ENCODE measurements at places on chromosomes 13 and 19.
A peak's percentile ranks its signal among the peaks of the same experiment; 100 is the strongest.

GRCh38 chr13:88707646-88708045 lies 1036.5 kb downstream of the SLITRK5 start:
- H3K4me1 ChIP-seq, result no peaks in the 10 kb centered on the region
- H3K27me3 ChIP-seq, result no peaks in the 10 kb centered on the region
- no peak for DNase-seq
- H3K4me3 ChIP-seq, result no peak overlapping the region

DNA sequence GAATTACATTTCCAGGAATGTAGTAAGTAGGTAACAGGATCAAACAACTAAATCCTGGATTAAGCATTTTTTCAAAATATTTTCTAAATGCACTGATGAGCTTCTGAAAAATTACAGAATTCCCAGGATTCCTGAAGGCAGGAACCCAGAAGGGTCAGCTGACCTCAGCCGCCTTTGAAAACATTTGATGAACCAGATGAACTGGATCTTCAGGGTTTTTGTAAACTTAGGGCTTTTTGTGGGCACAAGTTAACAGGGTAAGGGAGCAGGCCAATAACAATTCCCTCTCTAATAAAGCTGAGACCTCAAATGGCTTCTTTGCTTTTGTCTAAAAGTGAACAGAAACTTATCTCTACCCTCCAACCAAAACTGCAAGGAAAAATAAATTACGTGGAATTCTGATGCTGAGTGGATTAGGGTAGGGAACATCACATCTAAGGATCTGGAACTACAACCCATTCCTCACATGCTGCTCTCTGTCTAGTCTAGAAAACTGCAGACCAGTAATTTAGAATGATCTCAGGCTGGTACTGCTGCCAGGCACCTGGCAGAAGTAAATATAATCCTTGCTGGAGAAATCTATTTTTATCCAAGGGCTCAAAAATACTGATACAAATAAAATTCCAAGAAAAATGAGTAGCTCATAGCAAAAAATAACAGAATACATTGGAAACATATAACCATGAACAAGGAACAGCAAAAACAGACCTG lies 48.2 kb upstream of the N4BP2L1 start:
- DNase-seq, result no peak
- no peaks in the 10 kb centered on the region for H3K36me3 ChIP-seq
- no peak overlapping the region for H3K27ac ChIP-seq
- no peaks in the 10 kb centered on the region for H3K4me1 ChIP-seq
- H3K4me3 ChIP-seq, result no peak overlapping the region

DNA sequence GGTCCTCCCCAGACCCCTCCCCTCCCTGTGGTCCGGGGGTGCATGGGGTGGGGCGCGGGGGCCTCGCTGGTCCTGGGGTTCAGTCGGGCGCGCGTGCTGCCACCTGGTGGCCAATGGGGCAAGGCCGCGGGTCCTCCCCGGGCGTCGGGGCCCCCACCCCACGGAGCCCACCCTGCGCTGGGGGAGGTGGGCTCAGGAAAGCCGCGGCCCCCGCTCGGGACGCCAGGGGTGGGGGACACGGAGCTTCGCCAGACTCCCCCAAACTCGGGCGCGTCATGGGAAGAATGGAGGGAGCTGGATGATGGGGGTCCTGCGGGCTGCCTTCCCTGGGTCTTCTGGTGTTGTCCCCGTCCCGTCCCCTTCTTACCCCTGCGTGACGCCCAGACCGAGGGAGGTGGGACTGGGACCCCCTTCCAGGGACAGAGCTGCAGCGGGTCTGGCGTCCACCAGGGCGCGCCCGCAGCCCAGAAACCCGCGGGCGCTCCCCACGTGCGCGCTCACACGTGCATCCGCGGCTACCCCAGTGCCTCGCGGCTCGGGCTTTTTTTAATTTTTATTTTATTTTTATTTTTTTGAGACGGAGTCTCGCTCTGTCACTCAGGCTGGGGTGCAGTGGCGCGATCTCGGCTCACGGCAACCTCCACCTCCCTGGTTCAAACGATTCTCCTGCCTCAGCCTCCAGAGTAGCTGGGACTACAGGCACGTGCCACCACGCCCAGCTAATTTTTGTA lies 19.8 kb upstream of the TCF3 start:
- peaks cover 7% of the 10 kb centered on the region for H3K4me1 ChIP-seq
- H3K4me3 ChIP-seq, result peak overlapping the region; percentile 56
- no peaks in the 10 kb centered on the region for H3K36me3 ChIP-seq
- H3K27ac ChIP-seq, result no peak overlapping the region

GRCh38 chr13:79675931-79676660 lies 195.1 kb downstream of the NDFIP2 start:
- no peaks in the 10 kb centered on the region for H3K4me1 ChIP-seq
- H3K27me3 ChIP-seq, result no peaks in the 10 kb centered on the region
- no peak overlapping the region for H3K27ac ChIP-seq
- no peak overlapping the region for H3K4me3 ChIP-seq
- no peak for DNase-seq
- no peaks in the 10 kb centered on the region for H3K36me3 ChIP-seq

GRCh38 chr13:23588666-23589065 lies 18.5 kb downstream of the TNFRSF19 start:
- no peak for DNase-seq
- no peak overlapping the region for H3K27ac ChIP-seq
- no peaks in the 10 kb centered on the region for H3K4me1 ChIP-seq
- H3K4me3 ChIP-seq, result no peak overlapping the region
- no peaks in the 10 kb centered on the region for H3K27me3 ChIP-seq

GRCh38 chr13:94195715-94196114 lies 283.8 kb downstream of the DCT start:
- no peak overlapping the region for H3K27ac ChIP-seq
- H3K4me1 ChIP-seq, result no peaks in the 10 kb centered on the region
- H3K27me3 ChIP-seq, result no peaks in the 10 kb centered on the region
- H3K36me3 ChIP-seq, result no peaks in the 10 kb centered on the region

DNA sequence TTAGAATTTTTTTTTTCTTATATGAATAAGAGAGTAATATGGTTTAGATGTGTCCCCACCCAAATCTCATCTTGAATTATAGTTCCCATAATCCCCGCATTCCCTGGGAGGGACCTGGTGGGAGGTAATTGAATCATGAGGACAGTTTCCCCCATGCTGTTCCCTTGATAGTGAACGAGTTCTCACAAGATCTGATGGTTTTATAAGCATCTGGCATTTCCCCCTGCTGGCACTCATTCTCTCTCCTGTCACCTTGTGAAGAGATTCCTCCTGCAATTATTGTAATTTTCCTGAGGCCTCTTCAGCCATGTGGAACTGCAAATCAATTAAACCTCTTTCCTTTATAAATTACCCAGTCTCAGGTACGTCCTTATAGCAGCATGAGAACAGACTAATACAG lies 205.7 kb downstream of the MYO16 start:
- no peaks in the 10 kb centered on the region for H3K36me3 ChIP-seq
- DNase-seq, result no peak
- H3K4me3 ChIP-seq, result no peak overlapping the region

DNA sequence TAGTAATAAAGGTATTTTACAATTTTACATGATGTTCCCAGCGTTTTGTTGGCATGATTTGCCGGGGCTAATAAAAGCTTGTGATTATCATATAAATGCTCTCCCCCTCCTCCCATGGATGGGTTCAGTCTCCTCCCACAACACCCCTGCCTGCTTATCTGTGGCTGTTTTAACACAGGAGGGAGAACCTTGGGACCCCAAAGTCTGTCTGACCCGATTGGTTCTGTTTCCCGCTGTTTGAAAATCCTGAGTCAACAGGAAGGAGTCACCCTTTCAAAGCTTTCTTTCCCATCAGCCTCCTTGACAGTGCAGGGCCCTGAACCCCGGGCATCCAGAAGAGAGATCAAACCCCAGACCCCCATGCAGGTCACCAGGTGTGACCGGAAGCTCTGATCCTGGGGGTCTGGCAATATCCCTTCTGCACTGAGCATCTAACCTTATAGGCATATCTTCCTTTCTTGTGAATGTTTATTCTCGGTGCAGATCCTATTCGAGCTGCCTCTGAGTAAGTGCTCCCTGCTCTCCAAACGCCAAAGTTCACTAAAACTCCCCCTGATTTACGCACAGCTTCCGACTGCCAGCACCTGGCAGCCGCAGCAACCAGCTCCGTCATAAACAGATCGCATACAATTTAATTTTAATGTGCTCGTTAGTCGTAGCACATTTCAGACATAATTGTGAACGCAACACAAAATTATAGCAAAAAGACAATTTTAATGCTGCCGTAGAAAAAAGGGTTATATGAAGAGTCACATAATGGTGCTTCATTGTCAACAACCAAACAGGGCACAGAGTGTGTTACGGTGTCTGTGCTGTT lies 74.8 kb downstream of the TSHZ3 start:
- no peaks in the 10 kb centered on the region for H3K4me1 ChIP-seq
- H3K27ac ChIP-seq, result no peak overlapping the region
- H3K36me3 ChIP-seq, result no peaks in the 10 kb centered on the region

GRCh38 chr13:96621634-96622183 lies 372.6 kb downstream of the OXGR1 start:
- no peaks in the 10 kb centered on the region for H3K27me3 ChIP-seq
- no peaks in the 10 kb centered on the region for H3K4me1 ChIP-seq
- no peaks in the 10 kb centered on the region for H3K36me3 ChIP-seq
- no peak overlapping the region for H3K4me3 ChIP-seq
- H3K27ac ChIP-seq, result no peak overlapping the region
- no peak for DNase-seq

DNA sequence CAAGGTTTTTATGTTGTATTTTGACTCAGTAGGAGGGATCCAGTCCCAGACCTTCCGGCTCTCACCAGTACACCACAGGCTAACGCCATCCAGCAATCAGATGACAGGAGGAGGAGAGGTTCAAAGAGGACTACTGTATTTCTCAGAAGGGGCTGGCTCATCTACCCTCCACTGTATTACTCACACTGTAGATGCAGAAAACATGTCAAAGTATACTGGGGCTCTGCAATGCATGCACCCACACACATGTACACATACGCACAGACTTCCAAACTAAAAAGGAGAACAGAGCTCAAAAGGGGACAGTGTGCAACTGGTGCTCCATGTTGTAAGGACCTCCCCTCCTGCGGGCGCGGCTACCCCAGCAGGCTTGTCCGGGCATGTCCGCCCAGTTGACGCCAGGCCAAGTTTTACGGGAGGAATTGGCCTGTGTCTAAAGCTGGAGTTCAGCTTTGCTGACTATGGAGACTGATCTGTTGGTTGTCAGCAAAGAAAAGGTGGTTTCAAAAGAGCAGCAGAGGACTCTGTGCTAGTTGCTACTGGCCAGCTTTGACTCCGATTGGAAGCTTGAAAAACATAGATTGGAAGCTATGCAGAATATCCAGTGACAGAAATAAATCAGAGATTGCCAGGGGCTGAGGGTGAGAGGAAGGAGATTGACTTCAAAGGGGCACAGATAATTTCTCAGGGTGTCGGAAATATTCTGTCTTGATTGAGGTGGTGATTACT lies 314.2 kb downstream of the DLEU7 start:
- no peaks in the 10 kb centered on the region for H3K36me3 ChIP-seq
- no peaks in the 10 kb centered on the region for H3K27me3 ChIP-seq
- peak overlapping the region; percentile 68 for H3K27ac ChIP-seq
- H3K4me1 ChIP-seq, result peaks cover 6% of the 10 kb centered on the region
- H3K4me3 ChIP-seq, result no peak overlapping the region
- DNase-seq, result peak; percentile 76

DNA sequence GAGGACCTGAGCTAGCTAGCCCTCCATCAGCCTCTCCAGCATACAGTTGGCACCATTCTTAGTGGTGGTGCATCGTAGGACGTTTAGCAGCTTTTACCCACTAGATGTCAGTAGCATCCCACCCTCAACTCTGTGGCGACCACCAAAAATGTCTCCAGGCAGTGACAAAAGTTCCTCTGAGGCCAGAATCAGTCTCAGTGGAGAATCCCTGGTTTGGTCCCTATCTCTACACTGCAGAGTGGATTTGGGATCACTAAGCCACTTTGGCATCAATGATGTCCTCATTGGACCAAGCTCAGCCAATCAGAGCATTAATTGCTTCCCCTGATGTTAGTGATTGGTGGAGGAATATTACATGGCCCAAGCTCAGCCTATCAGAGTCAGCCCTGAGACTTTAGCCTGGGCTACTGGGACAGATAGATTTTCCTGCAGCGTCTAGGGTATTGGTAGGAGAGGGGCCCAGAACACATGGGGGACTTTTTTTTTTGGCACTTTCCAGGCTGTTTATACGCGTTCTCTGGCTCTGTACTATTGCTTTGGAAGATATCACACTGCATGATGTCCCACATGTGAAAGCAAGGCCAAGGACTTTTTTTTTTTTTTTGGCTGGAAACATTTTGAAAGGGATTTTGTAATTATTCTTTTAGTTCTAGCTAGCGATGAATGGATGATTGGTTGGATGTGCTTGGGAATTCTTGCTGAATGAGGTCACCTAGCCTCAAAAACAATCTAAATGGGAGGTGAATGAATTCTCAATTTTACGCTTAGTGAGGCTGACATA lies 7.0 kb downstream of the TMEM221 start:
- H3K27ac ChIP-seq, result peak overlapping the region; percentile 57
- H3K36me3 ChIP-seq, result no peaks in the 10 kb centered on the region
- H3K27me3 ChIP-seq, result no peaks in the 10 kb centered on the region
- H3K4me3 ChIP-seq, result no peak overlapping the region
- H3K4me1 ChIP-seq, result no peaks in the 10 kb centered on the region
